GM23338 (cell line): ENCODE measurements at places on chromosomes 4 and X.

GRCh38 chr4:4950561-4951290 lies 68.5 kb downstream of the CYTL1 start:
- no peak for DNase-seq

DNA sequence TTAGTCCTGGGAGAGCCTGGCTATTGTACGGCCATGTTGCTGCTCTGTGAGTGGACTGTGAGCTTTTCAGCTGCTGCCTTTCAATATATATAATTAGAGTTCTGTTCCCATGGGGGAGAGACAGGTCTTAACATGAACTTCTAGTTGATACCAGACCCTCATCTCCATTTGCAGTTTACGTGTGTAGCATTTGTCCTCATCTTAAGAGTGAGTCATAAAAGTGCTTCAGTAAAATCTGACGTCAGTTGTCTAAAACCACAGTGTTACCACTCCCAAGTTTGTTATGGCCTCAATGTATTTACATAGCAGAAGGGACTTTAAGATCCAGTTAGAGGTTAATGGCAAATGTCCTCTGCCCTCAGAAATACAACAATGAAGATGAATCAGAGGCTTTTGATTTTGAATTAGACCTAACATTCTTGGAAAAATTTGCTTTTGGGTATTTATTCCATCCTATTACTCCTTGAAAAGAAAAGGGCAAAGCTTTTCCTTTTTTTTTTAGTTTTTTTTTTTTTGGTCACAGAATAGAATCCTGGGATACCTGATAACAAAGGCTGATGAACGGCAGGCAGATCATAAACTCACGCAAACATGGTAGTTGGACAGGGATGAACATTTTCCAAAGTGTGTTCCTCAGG lies 38.6 kb downstream of the PHOX2B start:
- no peak for DNase-seq

DNA sequence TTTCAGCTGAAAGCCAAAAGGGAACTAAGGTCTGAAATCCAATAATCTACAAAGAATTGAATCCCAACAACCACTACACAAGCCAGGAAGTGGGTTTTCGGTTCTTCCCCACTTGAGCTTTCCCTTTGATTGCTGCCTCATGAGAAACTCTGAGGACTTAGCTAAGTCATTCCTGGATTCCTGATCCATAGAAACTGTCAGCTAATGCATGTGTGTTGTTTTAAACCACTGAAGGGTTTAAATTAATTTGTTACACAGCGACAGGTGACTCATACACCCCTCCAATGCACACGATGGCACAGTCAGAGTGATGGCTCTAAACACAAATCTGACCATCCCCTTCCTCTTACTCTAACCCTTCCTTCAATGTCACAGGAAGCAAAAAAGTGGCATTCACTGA lies 282.9 kb downstream of the RAB28 start:
- no peak for DNase-seq

DNA sequence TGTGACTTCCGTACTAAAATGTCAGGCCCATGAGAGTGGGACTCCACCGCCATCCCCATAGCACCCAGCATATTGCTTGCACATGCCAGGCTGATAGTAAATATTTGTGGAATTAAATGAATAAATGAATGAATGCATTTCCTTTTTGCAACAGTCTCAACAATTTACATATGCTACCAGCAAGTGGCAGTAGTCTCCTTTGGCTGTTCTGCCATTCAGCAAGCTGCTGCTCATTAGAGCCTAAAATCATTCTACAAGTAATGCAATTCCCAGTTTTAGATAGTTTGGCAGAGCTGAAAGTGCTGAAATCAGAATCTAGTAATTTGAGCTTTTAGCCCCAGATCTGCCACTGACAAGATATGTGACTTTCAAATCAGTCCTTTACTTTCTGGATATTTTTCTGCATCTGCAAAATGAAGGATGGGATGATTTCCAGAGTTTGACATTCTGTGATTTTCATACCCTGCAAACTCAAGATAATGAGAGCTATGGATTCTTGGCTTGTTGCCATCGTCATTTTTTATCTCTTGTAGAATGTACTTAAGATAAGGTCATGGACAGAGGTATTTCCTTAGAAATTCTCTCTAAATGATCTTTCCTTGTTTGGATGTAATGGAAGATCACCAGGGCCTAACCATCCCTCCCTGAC lies 35.7 kb upstream of the INTS6L start:
- peak; percentile 27 for DNase-seq

DNA sequence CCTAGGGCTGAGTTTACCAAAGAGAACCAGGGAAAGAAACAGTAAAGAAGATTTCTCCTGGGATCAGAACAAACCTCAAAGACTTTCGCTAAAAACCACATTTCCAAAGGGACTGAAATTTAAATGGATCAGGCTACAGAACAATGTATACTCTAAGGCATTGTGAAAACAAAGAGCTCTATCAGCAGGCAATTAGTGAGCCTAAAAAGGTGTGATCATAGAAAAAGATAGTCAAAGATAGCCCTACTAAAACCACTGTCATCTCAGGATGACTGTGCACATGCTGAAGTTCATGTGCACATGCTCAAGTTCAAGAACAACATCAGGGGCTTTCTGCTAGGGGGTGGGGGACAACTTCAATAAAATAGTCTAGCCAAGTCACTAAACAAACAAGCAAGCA lies 12.9 kb upstream of the SMIM10L2A start:
- DNase-seq, result no peak

- DNase-seq, result peak; percentile 38
Observed at GRCh38 chr4:13535118-13535517, 9.2 kb downstream of the NKX3-2 start.

DNA sequence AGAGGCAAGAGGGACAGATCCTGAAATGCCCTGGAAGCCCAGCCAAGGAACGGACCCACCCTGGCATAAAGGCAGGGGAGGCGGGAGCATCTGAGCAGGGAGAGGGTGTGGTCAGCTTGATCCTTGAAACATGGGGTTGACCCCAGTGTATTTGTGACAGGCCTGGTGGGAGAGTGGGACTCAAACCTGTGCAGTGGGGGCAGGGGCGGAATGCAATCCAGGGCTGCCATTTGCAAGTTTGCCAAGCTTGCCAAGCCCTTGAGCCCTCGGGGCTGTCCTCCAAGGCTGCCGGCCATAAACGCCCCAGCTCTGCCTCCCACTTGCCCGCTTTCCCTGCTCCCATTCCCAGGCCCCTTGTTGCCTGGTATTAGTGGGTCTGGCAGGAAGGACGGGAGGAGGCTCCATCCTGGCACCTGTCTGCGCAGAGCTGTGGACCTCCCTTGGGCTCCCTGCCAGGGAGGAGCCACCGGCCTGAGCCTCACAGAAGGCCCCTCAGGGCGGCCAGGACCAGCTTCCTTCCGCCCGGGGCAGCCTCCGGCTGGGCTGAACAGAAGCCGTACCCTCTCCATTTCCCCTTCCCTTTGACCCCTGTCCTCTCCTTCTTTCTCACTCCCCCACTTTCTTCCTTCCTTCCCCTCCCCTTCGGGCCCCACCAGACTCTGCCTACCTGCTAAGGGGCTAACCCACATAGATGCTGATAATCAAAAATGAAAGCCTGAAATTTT lies 661 bp downstream of the S100P start:
- DNase-seq, result no peak

DNA sequence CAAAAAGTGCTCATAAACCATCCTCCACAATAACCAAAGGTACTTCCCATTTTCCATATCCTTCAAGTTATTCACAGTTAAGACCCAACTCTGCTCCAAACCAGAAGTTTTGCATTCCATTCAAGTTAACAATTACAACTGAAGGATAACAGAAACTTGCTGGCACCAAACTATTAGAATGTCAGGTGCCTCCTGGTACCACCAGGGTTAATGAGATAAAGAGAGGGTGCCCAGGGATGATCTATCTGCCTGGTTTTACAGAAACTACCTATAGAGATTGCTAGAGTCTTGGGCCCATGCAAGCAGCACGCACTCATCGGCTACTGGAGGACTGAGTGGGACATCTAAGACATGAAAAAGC lies 114.6 kb downstream of the RBM47 start:
- no peak for DNase-seq

DNA sequence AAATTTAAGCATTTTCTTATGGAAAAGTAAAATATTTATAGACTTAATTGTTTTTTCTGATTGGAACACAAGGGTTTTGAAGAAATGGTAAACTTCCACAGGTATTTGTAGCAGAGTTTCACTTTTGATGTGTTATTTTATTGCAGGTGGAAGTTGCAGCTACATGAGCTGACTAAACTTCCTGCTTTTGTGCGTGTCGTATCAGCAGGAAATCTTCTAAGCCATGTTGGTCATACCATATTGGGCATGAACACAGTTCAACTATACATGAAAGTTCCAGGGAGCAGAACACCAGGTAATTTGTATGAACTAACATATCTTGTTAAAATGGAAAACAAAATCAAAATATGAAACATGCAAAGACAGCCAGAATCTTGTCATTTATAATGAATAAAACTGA lies 117.4 kb downstream of the DIPK2B start:
- DNase-seq, result no peak
